ENCODE measurements at places on chromosomes 6 and 20.

- H3K36me3 ChIP-seq, result no peaks in the 10 kb centered on the region
- H3K4me3 ChIP-seq, result no peak overlapping the region
- no peaks in the 10 kb centered on the region for H3K4me1 ChIP-seq
- DNase-seq, result no peak
- H3K27me3 ChIP-seq, result no peaks in the 10 kb centered on the region
- no peak overlapping the region for H3K27ac ChIP-seq
Observed at GRCh38 chr6:24078200-24078599, 47.8 kb upstream of the NRSN1 start.

GRCh38 chr6:109420751-109421150 is 19.7 kb downstream of the PPIL6 start:
- H3K4me3 ChIP-seq, result no peak overlapping the region
- no peak for DNase-seq
- H3K4me1 ChIP-seq, result no peaks in the 10 kb centered on the region
- no peak overlapping the region for H3K27ac ChIP-seq
- no peaks in the 10 kb centered on the region for H3K27me3 ChIP-seq

DNA sequence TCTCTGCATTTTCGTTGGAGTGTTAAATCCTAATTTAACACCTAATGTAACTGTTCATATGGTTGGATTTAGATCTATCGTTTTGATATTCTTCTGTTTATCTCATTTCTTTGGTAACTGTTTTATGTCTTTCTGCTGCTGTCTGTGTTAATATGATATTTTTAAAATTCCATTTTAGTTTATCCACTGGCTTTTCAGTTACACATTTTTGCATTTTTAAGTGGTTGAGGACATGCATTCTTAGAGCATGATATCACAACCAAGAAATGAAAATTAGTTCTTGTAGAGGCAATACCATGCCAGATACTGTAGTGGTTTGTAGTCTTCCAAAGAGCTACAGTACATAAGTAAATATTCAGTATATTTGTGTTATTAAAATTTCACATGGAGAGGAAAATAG is 58.6 kb downstream of the LIN28B start:
- no peak overlapping the region for H3K27ac ChIP-seq
- H3K36me3 ChIP-seq, result no peaks in the 10 kb centered on the region
- no peaks in the 10 kb centered on the region for H3K27me3 ChIP-seq

GRCh38 chr6:143058987-143059386 is 1.7 kb upstream of the AIG1 start:
- no peaks in the 10 kb centered on the region for H3K36me3 ChIP-seq
- H3K27me3 ChIP-seq, result no peaks in the 10 kb centered on the region
- no peak overlapping the region for H3K27ac ChIP-seq
- DNase-seq, result no peak

DNA sequence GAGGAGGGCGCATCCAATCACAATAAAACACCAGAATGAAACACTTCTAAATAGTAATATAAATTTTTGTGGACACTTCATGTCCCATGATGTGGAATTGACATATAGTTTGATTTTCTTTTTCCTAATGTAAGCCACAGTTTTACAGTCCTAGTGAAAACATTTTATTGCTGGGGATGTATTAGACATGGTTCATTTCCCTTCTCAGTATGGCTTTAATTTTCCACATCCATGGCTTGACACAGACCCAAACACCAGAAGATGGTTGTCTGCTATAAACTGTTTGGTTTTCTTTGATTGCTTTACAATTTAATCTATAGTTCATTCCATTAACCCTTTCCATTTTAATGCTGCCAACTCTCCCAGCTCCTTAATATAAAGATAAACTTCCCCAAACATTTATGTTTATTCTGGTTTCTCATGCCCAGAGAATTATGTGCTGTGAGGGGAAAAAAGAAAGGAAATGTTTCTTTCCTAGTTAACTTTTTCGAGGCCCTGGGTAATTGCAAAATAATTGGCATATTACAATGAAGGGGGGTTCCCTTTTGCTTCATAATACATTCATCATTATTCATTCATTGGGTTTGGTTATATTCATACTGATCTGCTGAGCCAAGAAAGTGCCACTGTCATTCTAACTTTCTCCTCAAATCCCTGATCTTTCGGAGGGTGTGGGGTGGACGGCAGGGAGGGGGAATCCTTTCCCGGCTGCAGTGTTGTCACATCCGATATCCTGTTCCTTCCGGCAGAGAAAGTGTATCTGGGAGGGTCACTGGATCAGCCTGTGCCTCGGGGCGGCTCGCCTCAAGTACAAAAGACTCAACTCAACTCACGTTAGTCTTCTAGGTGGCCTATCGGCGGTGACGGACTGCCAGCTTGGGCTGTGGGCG is 127.6 kb upstream of the TFAP2D start:
- no peaks in the 10 kb centered on the region for H3K27me3 ChIP-seq
- DNase-seq, result no peak
- no peak overlapping the region for H3K4me3 ChIP-seq
- no peaks in the 10 kb centered on the region for H3K4me1 ChIP-seq
- H3K36me3 ChIP-seq, result no peaks in the 10 kb centered on the region

DNA sequence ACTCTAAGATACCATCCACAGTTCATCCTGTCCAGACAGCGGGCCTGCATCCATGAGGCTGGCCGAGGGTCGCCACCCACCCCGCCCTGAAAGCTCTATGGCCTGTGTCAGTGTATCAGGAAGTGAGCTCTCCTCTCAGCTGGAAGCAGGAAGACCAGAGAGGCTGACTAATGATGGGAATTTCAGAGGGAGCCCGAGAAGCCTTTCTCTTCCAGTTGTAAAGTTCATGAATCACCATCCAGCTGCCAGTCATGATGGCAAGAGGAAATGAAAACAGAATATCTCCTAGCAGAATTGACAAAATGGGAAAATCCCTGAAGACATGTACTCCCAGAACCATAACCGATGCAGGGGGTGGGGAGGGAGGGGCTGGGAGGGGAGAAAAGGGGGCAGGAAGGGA is 109.6 kb upstream of the RPS6KA2 start:
- H3K36me3 ChIP-seq, result no peaks in the 10 kb centered on the region
- H3K4me3 ChIP-seq, result no peak overlapping the region
- no peak overlapping the region for H3K27ac ChIP-seq
- no peak for DNase-seq

- no peaks in the 10 kb centered on the region for H3K27me3 ChIP-seq
- H3K4me3 ChIP-seq, result no peak overlapping the region
Observed at GRCh38 chr6:149660028-149660427, 11.5 kb upstream of the KATNA1 start.

DNA sequence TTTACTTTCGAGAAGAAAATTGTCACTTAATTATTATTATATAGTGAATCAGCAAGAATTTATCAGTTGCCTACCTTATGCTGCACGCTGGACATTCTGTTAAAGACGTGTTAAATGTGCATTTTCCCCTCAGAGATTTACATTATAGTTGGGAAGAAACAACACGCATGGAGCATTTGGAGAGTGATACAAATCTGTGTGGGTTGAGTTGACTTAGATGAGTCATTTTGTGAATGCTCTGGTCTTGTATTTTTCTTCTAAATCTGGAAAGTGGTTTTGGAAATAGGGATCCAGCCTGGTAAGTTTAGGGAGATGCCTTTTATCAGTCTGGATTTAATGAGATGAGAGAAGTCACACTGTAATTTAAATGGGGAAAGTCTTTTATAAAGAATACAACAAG is 24.0 kb upstream of the SMIM26 start:
- H3K4me1 ChIP-seq, result no peaks in the 10 kb centered on the region
- no peak overlapping the region for H3K27ac ChIP-seq
- DNase-seq, result no peak

- H3K4me3 ChIP-seq, result no peak overlapping the region
- no peak overlapping the region for H3K27ac ChIP-seq
- peak; percentile 31 for DNase-seq
- no peaks in the 10 kb centered on the region for H3K36me3 ChIP-seq
- no peaks in the 10 kb centered on the region for H3K27me3 ChIP-seq
Observed at GRCh38 chr6:25934156-25934555, 3.7 kb upstream of the SLC17A2 start.

GRCh38 chr20:10419550-10420133 is 14.4 kb downstream of the MKKS start:
- H3K4me3 ChIP-seq, result no peak overlapping the region
- H3K36me3 ChIP-seq, result peaks cover 17% of the 10 kb centered on the region
- no peaks in the 10 kb centered on the region for H3K27me3 ChIP-seq
- no peak overlapping the region for H3K27ac ChIP-seq
- H3K4me1 ChIP-seq, result no peaks in the 10 kb centered on the region
- no peak for DNase-seq

GRCh38 chr6:166411721-166412151 is 29.0 kb upstream of the MPC1 start:
- no peak overlapping the region for H3K27ac ChIP-seq
- no peak overlapping the region for H3K4me3 ChIP-seq
- H3K27me3 ChIP-seq, result no peaks in the 10 kb centered on the region
- DNase-seq, result no peak
- H3K4me1 ChIP-seq, result peaks cover 14% of the 10 kb centered on the region

DNA sequence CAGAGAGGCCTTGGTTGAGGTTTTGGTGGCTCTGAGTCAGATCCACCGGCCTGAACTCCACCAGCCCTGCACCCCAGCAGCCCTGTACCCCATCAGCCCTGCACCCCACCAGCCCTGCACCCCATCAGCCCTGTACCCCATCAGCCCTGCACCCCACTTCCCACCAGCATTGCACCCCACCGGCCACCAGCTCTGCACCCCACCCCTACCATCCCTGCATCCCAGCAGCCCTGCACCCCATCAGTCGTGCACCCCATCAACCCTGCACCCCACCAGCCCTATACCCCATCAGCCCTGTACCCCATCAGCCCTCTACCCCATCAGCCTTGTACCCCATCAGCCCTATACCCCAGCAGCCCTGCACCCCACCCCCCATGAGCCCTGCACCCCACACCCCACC is 14.3 kb upstream of the CHRNA4 start:
- no peaks in the 10 kb centered on the region for H3K4me1 ChIP-seq
- H3K4me3 ChIP-seq, result no peak overlapping the region
- H3K27ac ChIP-seq, result no peak overlapping the region
- peaks cover 25% of the 10 kb centered on the region for H3K27me3 ChIP-seq
- DNase-seq, result no peak

GRCh38 chr6:11672669-11673068 is 105.9 kb downstream of the ADTRP start:
- H3K4me1 ChIP-seq, result no peaks in the 10 kb centered on the region
- H3K27ac ChIP-seq, result no peak overlapping the region
- H3K27me3 ChIP-seq, result no peaks in the 10 kb centered on the region
- DNase-seq, result no peak

DNA sequence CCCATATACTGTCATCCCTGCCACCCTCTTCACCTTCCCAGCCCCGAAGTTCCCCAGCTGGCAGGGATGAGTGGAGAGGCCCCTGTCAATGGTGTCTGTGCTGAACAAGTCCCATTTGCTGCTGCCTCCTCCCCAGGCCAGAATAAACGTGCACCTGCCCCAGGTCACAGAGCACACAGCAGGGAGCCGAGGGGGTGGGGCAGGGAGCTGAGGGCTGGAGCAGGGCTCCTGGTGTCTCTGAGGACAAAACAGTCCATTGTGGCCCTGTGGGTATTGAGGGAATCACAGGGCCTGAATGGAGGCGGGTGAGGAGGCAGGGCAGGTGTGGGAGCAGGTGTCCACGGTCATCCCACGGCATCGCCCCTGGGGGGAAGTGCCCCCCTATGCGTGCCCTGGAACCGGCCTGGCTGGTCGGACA is 55.8 kb downstream of the SNAI1 start:
- H3K27me3 ChIP-seq, result no peaks in the 10 kb centered on the region
- peaks cover 24% of the 10 kb centered on the region for H3K4me1 ChIP-seq
- no peak overlapping the region for H3K27ac ChIP-seq
- DNase-seq, result no peak
- no peaks in the 10 kb centered on the region for H3K36me3 ChIP-seq

DNA sequence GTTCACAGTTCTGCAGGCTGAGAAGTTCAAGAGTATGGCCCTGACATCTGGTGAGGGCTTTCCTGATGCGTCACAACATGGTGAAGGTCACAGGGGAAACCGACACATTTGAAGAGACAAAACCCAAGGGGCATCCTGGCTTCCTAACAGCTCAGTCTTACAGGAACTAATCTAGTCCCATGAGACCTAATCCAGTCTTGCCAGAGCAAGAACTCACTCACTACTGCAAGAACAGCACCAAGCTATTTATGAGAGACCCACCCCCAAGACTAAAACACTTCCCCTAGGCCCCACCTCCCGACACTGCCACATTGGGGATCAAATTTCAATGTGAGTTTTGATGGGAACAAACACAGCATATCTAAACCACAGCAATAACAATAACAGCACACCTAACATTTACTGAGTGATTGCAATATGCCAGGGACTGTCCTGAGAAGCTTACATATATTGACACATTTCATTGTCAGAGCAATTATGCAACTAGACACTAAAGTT is 46.6 kb downstream of the TPBG start:
- H3K27me3 ChIP-seq, result no peaks in the 10 kb centered on the region
- no peak overlapping the region for H3K4me3 ChIP-seq
- H3K36me3 ChIP-seq, result no peaks in the 10 kb centered on the region
- H3K4me1 ChIP-seq, result no peaks in the 10 kb centered on the region

GRCh38 chr6:157253699-157254098 is 69.6 kb downstream of the TMEM242 start:
- no peaks in the 10 kb centered on the region for H3K36me3 ChIP-seq
- no peak overlapping the region for H3K4me3 ChIP-seq
- H3K27me3 ChIP-seq, result no peaks in the 10 kb centered on the region
- H3K27ac ChIP-seq, result no peak overlapping the region
- H3K4me1 ChIP-seq, result no peaks in the 10 kb centered on the region

GRCh38 chr20:56202493-56203077 is 45.9 kb upstream of the MC3R start:
- no peaks in the 10 kb centered on the region for H3K27me3 ChIP-seq
- H3K4me3 ChIP-seq, result no peak overlapping the region
- H3K4me1 ChIP-seq, result no peaks in the 10 kb centered on the region
- DNase-seq, result peak; percentile 51
- no peaks in the 10 kb centered on the region for H3K36me3 ChIP-seq

DNA sequence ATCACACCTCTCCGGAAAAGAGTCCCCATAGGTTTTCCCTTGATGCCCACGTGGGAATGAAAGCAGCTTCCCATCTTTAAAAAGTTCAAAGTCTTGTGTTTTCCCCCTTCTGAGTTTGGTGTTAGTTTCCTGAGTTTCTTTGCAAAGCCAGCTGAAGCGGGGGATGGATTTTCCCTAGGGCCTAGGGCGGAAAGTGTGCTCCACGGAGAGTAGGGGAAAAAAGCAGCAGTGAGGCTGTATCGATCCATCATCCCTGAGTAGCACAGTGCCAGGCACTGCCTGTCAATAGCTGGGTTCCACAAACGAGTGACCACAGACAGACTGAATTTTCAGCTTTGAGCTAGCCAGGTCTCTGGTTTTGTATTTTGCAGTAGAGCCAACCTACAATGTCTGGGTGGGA is 1.3 kb downstream of the DAAM2 start:
- no peak overlapping the region for H3K27ac ChIP-seq
- DNase-seq, result no peak
- no peaks in the 10 kb centered on the region for H3K36me3 ChIP-seq
- no peaks in the 10 kb centered on the region for H3K4me1 ChIP-seq
